ENCODE measurements at places on chromosomes 11 and 22. TPM values are rescaled to one million over a fixed set of nuclear protein-coding genes. Genes with fewer than 3 reads are reported as not detected.
A peak's percentile ranks its signal among the peaks of the same experiment; 100 is the strongest.

DNA sequence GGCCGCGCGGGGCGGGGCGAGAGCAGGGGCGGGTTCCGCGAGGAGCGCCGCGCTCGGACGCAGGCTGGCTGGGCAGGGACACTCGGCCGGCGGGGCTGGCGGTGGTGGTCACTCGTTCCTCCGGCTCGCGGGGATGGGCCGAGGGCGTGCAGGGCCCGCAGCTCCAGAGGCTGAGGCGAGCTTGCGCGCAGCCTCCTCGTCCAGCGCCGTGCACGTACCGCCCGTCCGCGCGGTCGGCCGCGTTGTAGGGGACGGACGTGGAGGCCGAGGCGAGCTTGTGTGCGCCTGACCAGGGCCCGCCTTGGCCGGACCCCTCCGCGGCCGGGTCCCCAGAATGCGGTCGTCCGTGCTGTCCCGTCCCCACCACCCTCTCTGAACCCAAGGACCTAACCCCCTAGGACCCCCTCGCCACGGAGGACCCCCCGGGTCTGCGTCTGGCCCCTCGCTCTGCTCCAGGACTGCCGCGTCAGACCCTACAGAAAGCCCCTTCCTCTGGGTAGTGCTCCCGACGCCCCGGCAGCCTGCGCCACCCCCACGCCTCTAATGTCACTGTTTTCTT, 569 bp upstream of the YPEL1 start:
- no peak for DNase-seq

DNA sequence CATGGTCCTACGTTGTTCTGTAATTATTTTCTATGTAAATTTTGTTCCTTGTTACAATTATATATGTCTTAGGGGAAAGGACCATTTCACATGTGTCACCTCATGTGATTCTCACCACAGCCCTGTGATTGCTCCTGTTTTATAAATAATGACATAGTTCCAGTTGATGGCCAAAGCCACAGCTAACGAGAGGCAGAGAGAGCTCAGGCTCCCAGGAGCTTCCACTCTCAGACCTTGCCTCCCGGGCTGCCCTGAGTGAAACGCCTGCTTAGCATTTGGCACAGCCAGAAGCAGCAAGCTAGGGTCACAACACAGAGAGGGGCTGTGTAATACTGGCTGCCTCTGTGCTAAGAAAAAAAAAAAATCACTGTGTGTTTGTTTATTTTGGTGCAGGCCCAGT, 5.9 kb downstream of the TMEM121B start:
- DNase-seq = peak; percentile 30

DNA sequence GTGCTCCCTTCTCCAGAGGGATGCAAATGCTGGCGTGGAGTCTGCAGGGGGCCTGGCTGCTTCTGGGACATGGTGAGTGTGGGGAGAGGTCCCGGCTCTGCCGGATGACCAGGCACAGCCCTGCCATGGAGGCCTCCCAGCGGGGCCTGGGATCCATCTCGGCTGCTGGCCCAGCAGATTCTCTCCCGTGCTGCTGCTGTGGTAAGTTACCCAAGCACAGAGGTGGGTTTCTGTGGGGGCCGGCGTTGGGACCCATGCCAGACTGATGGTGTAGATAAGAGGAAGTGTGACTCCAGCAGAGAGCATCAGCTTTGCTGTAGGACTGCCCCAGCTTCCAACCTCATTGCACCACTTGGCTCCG, 147.5 kb upstream of the B3GAT1 start:
- peak; percentile 54 for DNase-seq

DNA sequence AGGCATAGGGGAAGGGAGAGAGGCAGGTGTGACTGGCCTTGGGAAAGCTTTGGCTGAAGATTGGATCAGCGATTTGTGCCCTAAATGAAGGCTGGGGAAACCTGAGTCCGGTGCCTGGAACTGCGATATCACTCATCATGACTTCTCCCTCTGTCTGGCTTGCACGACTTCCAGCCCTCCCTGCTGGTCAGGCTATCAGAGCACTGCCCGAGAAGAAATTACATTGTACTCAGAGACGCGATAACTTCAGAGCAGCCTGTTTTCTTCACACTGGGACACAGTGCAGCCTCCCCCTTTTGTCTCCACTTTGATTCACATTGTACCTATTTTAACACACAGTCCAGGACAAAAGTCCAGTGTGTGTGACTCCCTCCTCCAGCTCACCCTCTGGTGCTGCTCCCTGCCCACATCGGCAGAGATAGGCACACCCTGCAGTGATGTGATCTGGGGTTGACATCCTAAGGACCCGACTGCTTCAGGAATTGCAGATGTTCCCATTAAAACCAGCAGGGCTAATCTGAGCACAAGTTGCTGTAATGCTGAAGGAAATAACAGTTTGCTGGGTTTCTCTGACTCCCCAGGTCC, 62.1 kb upstream of the CADM1 start:
- no peak for DNase-seq

GRCh38 chr11:94641167-94641761, 74.1 kb downstream of the PIWIL4 start:
- DNase-seq = no peak

The OTUB1 gene
- total RNA-seq = 57.8 TPM

The APOL1 gene
- total RNA-seq = 15.0 TPM

The UBE2L6 gene
- 37.8 TPM for total RNA-seq
